ENCODE measurements at places on chromosomes 16 and 17.
A peak's percentile ranks its signal among the peaks of the same experiment; 100 is the strongest.

DNA sequence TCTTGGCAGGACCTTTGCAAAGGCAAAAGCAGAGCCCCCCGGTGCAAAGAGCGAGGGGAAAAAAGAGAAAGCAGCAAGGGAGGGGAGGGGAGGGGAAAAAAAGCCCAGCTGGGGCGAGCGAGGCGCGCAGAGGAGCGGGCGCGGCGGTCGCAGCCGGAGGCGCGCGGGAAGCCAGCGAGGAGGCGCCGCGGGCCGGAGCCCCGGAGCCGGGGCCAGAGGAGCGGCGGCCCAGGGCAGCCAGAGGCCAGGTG, 129 bp downstream of the IRX5 start:
- H3K36me3 ChIP-seq = no peaks in the 10 kb centered on the region
- H3K27ac ChIP-seq = peak overlapping the region; percentile 74
- DNase-seq = no peak
- no peaks in the 10 kb centered on the region for H3K27me3 ChIP-seq
- 0 out of 2 replicates have a peak, but pooled peaks cover 2% of the 10 kb centered on the region for H3K4me1 ChIP-seq

DNA sequence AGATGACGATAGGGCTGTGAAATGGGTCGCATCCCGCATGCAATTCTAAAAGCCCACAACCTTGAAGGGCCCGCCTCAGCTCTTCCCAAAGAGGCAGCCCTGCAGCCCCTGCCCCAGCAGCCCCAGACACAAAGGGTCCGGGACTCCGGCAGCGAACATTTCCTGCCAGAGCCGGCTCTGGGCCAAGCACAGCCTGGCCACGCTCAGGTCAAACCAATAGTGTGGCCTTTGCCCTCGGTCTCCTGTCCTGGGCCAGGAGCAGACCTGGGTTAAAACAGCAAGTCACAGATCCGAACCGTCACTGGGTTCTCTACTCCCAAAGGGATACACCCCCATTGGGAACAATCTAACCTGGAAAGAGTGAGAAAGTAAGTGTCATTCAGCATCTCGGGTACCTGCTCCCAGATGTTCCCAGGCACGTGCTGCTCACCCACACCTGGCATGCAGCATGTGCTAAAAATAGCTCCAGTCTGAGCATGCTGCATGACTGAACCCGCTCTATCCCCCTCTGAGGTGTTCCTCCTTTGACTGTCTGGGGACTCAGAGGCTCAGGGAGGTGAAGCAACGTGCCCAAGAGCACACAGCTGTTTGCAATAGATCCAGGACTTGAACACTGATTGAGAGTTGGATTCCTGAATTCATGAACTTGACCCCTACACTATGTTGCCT, 22.2 kb upstream of the ATP2A3 start:
- no peak overlapping the region for H3K27ac ChIP-seq
- no peak overlapping the region for H3K4me3 ChIP-seq
- peaks cover 13% of the 10 kb centered on the region for H3K4me1 ChIP-seq
- H3K27me3 ChIP-seq = no peaks in the 10 kb centered on the region
- no peaks in the 10 kb centered on the region for H3K36me3 ChIP-seq
- DNase-seq = peak; percentile 21

GRCh38 chr16:46883353-46883689, 841 bp upstream of the GPT2 start:
- 0 out of 2 replicates have a peak, but pooled peaks cover 13% of the 10 kb centered on the region for H3K4me1 ChIP-seq
- H3K27ac ChIP-seq = peak overlapping the region; percentile 66
- no peaks in the 10 kb centered on the region for H3K27me3 ChIP-seq

GRCh38 chr17:58960068-58960467, 146.6 kb downstream of the TRIM37 start:
- no peaks in the 10 kb centered on the region for H3K4me1 ChIP-seq
- peak; percentile 10 for DNase-seq
- H3K36me3 ChIP-seq = no peaks in the 10 kb centered on the region
- H3K4me3 ChIP-seq = no peak overlapping the region
- no peaks in the 10 kb centered on the region for H3K27me3 ChIP-seq
- H3K27ac ChIP-seq = no peak overlapping the region

GRCh38 chr16:22623351-22623781, 112.7 kb downstream of the NPIPB5 start:
- H3K4me1 ChIP-seq = no peaks in the 10 kb centered on the region
- no peak overlapping the region for H3K27ac ChIP-seq
- no peaks in the 10 kb centered on the region for H3K27me3 ChIP-seq
- H3K36me3 ChIP-seq = no peaks in the 10 kb centered on the region

DNA sequence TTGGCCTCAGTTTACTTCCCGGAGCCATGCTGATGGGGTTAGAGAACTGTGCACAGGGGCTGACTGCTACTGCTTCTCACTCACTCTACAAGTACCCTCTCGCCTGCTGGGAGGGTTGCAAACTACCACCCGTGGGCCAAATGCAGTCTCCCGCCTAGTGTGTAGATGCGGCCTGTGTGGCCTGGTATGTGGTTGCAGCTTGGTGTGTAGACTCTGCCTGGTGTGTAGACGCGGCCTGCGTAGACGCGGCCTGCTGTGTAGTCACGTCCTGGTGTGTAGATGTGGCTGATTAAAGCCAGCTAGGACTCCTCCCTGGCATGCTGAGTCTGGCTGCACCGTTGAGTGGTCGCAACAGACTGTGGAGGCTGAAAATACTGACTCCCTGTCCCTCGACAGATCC, 7.3 kb downstream of the CANT1 start:
- H3K4me3 ChIP-seq = no peak overlapping the region
- H3K27me3 ChIP-seq = no peaks in the 10 kb centered on the region
- H3K27ac ChIP-seq = no peak overlapping the region
- H3K4me1 ChIP-seq = no peaks in the 10 kb centered on the region
- DNase-seq = no peak

GRCh38 chr17:63984236-63984635, 11.5 kb upstream of the SCN4A start:
- no peaks in the 10 kb centered on the region for H3K27me3 ChIP-seq
- H3K4me3 ChIP-seq = no peak overlapping the region
- peaks cover 6% of the 10 kb centered on the region for H3K4me1 ChIP-seq
- DNase-seq = no peak
- no peaks in the 10 kb centered on the region for H3K36me3 ChIP-seq

- no peaks in the 10 kb centered on the region for H3K36me3 ChIP-seq
- H3K27ac ChIP-seq = no peak within 1 kb of the TSS
- H3K4me1 ChIP-seq = no peaks in the 10 kb centered on the region
- DNase-seq = no peak
Observed at GRCh38 chr16:21233521-21234150, at the start of gene ANKS4B. ANKS4B (plus strand) TSS chr16:21233699; CDS start chr16:21233738, 39 bp downstream.

DNA sequence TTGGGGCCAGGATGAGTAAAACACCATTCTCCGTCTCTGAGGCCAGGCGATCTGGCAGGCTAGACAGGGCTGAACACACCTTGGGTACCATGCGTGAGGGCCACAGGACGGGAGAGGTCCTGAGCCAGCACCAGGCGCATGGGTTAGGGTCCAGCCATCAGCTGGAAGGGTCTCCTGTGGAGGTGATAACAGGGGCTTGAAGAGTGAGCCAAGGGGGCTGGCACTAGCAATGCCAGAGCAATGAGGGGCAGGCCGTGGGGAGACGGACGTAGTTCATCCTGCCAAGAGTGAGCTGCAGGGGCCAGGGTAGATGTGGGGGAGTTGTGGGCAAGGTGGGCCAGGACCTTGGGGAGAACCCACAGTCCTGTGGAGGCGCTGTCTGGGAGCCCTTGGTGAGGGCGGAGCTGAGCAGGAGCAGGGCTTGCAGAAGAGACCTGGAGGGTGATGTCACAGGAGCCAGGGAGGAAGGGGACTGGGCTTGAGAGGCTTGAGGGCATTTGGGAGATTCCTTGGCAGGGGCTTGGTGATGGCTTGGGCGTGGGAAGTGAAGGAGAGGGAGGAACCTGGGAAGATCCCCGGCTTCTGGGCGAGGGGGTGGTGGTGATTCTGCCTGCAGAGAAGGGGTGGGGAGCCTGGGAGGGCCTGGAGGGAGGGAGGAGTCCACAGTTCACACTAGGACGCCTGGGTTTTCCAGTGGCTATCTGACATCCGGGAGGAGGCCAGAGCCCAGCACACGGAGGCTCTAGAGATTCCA, 6.3 kb upstream of the NPTX1 start:
- no peak for DNase-seq
- H3K4me1 ChIP-seq = no peaks in the 10 kb centered on the region
- no peak overlapping the region for H3K27ac ChIP-seq
- H3K36me3 ChIP-seq = no peaks in the 10 kb centered on the region
- peaks cover 95% of the 10 kb centered on the region for H3K27me3 ChIP-seq

- no peak overlapping the region for H3K4me3 ChIP-seq
- no peaks in the 10 kb centered on the region for H3K27me3 ChIP-seq
- no peak overlapping the region for H3K27ac ChIP-seq
Observed at GRCh38 chr17:41971721-41972523, 5.3 kb downstream of the CNP start.

- no peak for DNase-seq
- H3K27me3 ChIP-seq = no peaks in the 10 kb centered on the region
- H3K4me1 ChIP-seq = peaks cover 3% of the 10 kb centered on the region
- no peak overlapping the region for H3K4me3 ChIP-seq
- no peak overlapping the region for H3K27ac ChIP-seq
- no peaks in the 10 kb centered on the region for H3K36me3 ChIP-seq
Observed at GRCh38 chr17:16516594-16517051, 24.6 kb upstream of the LRRC75A start.

DNA sequence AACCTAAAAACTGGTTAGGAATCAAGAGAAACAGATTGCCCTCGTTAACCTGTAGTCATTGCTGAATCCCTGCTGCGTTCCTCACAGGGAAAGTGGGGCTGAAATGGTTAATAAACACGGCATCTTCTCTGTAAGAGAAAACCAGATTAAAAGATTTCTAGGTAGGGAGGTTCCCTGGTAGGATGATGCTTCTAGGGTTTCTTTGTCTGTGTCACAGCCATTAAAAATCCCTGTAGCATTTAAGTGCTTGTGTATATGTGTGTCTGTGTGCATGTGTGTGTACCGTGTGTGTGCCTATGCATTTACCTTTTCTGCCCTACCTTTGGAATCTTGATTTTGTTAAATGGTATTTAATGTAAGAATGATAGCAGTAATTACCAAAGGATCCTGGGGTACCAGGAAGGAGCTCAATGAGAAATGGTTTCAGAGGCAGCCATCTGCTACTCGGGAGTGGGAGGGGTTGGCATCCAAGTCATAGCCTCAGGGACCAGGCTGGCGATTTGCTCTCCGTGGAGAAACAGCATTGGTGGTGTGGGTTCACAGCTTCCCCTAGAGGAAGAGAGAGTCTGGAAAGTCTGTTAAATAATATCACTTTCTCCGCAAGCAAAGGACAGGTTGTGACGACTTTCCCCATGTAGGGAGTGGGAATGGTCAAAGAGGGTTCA, 177.1 kb downstream of the HS3ST4 start:
- DNase-seq = no peak
- no peak overlapping the region for H3K4me3 ChIP-seq
- no peaks in the 10 kb centered on the region for H3K36me3 ChIP-seq
- H3K27me3 ChIP-seq = no peaks in the 10 kb centered on the region
- H3K4me1 ChIP-seq = peaks cover 32% of the 10 kb centered on the region
- H3K27ac ChIP-seq = no peak overlapping the region

GRCh38 chr16:31135535-31136286, at the start of gene PRSS8:
PRSS8 (minus strand) TSS chr16:31135727; CDS start chr16:31135498, 229 bp downstream.
- no peaks in the 10 kb centered on the region for H3K27me3 ChIP-seq
- no peak within 1 kb of the TSS for H3K4me3 ChIP-seq
- H3K27ac ChIP-seq = no peak within 1 kb of the TSS
- no peaks in the 10 kb centered on the region for H3K36me3 ChIP-seq
- no peaks in the 10 kb centered on the region for H3K4me1 ChIP-seq
- no peak for DNase-seq

GRCh38 chr17:933312-934073, 46.1 kb downstream of the NXN start:
- no peak overlapping the region for H3K27ac ChIP-seq
- H3K4me3 ChIP-seq = no peak overlapping the region
- H3K4me1 ChIP-seq = no peaks in the 10 kb centered on the region
- no peaks in the 10 kb centered on the region for H3K36me3 ChIP-seq

- no peaks in the 10 kb centered on the region for H3K27me3 ChIP-seq
- no peak overlapping the region for H3K4me3 ChIP-seq
- H3K36me3 ChIP-seq = no peaks in the 10 kb centered on the region
- no peaks in the 10 kb centered on the region for H3K4me1 ChIP-seq
- DNase-seq = peak; percentile 33
- H3K27ac ChIP-seq = no peak overlapping the region
Observed at GRCh38 chr16:49183911-49184310, 97.7 kb downstream of the CBLN1 start.

DNA sequence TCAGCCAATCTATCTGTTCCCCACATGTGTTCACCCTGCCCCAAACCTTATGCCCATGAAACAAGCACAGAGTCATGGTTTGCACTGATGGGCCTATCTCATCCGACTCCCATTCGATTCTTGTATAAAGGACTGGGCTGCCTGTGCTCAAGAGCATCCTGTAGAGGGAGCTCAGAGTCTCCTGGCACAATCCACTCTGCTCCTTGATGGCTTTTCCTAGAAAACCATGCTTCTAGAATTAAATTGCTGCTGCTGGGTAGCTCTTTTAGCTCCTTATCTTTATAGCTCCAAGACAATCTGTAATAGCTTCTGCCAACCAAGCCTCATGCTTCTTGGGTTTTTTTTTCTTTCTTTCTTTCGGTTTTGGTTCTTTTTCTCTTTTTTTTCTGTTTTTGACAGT, 9.7 kb downstream of the ZNF19 start:
- DNase-seq = no peak
- peaks cover 9% of the 10 kb centered on the region for H3K4me1 ChIP-seq
- H3K36me3 ChIP-seq = no peaks in the 10 kb centered on the region
- H3K27ac ChIP-seq = no peak overlapping the region

- no peaks in the 10 kb centered on the region for H3K4me1 ChIP-seq
- no peak for DNase-seq
- no peak overlapping the region for H3K27ac ChIP-seq
Observed at GRCh38 chr17:41386227-41386626, 4.1 kb upstream of the KRT34 start.

DNA sequence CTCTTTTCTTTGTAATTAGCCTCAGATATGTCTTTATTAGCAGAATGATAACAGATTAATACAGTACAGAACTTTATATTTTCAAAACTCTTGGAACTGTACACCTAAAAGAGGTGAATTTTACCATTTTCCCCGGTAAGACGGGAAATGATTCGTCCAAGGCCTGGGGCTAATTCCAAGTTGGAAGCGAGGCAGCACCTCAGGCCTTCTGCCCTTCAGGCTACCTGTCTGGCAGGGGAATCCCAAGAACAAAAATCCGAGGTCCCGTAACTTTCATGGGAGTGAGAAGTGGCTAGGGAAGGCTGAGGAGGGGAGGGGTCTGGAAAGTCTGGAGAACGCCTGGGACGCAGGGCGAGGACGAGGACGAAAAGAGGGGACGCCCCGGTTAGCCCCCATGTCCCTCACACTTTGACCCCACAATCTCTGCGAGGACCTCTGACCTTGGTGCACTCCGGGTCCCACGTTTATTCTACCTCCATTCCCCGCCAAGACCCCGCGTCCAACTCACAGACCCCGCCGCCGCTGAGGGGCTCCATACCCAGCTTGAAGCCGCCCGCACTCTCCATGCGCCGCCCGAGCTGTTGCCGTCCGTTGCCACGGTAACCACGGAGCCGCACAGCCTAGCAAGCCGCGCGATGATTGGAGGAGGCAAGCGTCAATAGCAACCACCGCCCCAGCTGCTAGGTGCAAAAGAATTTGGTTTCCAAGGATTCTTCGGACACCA, at the start of gene HYDIN:
TSS of gene HYDIN (minus strand) at position 601 of the 724 bp plus-strand sequence. CDS start 43,827 bp downstream, outside the sequence.
- peaks cover 2% of the 10 kb centered on the region for H3K4me1 ChIP-seq
- no peaks in the 10 kb centered on the region for H3K27me3 ChIP-seq
- H3K27ac ChIP-seq = no peak within 1 kb of the TSS
- no peak within 1 kb of the TSS for H3K4me3 ChIP-seq

GRCh38 chr17:75518201-75518600, 1.9 kb downstream of the TSEN54 start:
- no peaks in the 10 kb centered on the region for H3K27me3 ChIP-seq
- no peaks in the 10 kb centered on the region for H3K36me3 ChIP-seq
- peaks cover 13% of the 10 kb centered on the region for H3K4me1 ChIP-seq
- H3K27ac ChIP-seq = no peak overlapping the region

Data from MM.1S (cell line).